ENCODE measurements at places on chromosomes 1 and 21.

GRCh38 chr1:217431395-217431794 lies 199.5 kb downstream of the GPATCH2 start:
- no peak for DNase-seq

- peak; percentile 76 for DNase-seq
Measured at GRCh38 chr21:26918323-26919079, 48.4 kb downstream of the ADAMTS5 start.

DNA sequence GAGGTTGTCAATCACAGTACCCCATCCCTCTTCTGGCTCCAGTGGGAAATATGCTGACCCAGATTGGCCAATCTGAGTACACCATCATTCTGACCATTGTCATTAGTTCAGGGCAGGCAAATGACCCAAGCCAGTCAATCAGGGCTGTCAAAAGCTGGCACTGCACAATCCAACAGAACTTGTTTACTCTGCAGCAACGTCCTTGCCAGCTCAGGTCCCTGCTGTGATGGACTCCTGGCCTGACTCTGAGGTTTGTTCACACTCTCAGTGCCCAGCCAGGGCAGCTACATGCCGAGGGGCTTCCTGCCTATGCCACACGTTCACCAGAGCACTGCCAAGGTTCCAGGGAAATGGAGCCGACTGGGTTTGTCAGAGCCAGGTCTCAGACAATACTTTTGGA lies 14.7 kb upstream of the OVAAL start:
- DNase-seq = no peak

GRCh38 chr1:52679048-52679447 lies 19.1 kb downstream of the COA7 start:
- DNase-seq = no peak

- peak; percentile 72 for DNase-seq
Measured at GRCh38 chr1:28208818-28209441, 23.9 kb downstream of the DNAJC8 start.

DNA sequence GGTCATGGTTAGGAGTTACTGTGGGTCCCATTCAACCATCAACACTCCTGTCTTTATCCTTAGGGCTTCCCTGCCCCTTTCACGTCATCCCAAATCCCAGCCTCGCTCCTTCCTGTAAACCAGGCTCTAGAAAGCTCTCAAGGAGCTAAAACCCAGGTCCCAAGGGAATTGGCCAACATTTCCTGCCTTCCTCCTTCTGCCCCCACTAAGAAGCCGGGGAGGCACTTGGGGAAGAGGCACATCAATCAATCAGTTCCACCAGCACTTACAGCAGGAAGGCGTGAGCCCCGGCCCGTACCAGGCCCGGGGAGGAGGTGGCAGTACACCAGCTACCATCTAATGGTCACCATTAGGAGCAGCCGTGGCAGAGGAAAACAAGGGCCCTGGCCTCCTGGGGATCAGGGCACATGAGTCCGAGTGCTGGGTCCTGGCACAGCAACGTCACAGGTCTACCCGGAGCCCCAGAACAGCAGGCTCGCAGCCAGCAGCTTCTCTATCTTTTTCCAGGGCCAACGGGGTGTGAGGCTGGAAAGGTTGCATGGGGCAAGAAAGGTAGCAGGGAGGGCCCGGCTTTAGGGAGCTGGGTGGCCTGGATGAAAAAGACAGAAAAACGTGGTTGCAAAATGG lies 108.6 kb downstream of the CASZ1 start:
- DNase-seq = no peak

GRCh38 chr1:205324781-205325180 lies 3.2 kb upstream of the NUAK2 start:
- no peak for DNase-seq

DNA sequence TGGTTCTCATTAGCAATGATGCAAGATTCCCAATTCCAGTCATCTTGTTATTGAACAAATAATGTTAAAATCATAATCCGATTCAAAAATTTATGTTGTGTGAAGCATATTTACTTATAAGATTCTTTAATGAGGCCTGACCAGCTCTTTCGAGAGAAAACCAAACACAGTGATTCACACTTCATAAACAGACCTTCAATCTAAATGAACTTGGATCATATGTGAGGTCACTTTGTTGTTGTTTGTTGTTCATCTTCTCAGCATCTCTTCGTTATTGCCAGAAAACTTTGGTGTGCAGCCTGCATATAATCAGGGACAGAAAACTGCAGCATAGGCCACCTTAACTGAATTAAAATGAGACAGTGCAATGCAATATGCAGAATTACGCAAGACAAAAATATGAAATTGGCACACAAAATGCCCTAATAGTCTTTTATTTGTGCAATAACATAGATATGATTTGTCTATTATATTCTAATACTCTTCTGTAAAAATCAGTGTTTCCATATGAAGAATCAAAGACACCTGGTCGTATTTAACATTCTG lies 30.1 kb downstream of the NCAM2 start:
- no peak for DNase-seq

GRCh38 chr1:48493970-48494769 lies 22.2 kb upstream of the SPATA6 start:
- DNase-seq = peak; percentile 44

DNA sequence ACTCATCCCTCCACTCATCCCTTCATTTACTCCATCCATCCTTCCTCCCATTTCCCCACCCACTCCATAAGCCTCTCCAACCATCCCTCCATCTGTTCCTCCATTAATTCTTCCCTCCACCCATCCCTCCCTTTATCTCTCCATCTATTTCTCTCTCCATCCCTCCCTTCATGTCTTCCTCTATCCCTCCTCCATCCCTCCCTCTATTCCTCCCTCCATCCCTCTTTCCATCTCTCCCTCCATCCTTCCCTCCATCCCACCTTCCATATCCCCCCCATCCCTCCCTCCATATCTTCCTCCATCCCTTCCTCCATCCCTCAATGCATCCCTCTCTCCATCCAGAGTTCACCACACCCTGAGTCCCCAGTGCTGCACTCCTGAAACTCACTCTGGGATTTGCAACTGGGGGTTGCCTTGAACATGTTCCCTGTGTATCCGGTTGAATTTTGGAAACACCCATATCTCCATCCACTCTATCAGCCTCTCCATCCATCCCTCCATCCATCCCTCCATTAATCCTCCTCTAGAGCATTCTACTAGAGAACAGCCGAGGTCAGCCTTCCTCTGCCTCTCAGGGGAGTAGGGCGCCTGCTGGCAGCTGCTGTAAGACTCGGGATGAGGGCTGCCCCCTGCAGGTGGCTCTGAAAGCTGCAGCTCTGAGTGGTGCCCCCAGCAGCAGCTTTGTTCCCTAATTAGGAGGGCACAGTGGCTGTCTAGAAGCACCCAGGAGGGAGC lies 39.4 kb downstream of the ABCG1 start:
- peak; percentile 82 for DNase-seq

DNA sequence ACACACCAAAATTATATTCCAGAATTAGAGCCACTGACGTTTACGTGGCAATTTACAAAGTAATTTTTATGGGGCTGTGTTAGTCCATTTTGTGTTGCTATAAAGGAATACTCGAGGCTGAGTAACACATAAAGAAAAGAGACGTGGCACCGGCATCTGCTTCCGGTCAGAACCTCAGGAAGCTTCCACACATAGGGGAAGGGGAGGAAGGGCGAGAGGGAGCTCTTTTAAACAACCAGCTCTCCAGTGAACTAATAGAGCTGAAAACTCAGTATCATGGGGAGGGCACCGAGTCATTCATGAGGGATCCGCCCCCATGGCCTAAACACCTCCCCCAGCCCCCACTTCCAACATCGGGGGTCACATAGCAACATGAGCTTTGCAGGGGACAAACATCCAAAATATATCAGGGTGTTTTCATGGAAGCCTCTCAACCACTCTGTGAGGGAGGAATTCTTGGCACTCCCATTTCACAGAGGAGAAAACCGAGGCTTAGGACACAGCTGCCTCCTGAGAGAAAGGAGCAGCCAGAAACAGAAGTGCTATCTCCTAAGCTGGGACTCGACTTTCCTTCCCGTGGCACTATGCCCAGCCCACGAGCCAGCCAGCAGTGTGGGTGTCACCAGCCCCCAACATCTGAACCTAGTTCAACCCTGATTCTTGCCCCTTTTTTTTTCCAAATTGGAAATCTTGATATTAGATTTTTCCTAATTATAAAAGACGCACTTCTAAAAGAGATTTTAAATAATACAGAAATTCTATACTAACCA lies 29.2 kb downstream of the MIS18A start:
- DNase-seq = no peak

DNA sequence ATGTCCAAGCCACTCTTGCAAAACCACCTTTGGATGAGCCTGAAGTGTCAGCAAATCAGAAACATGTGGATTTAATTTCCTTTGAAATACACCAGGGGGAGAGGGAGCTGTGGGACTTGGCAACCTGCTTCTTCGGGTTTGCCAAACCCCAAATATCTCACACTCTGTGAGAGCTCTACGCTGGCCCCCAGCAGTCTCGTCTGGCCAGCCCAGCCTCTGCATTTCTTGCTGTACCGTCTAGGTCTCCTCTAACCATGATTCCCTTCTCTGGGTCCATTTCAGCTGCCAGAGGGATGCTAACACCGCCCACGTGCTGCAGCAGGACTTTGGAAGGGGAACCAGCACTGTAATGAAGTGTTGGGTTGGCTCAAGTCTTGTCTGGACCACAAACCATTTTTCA lies 114.6 kb downstream of the MRPS6 start:
- peak; percentile 85 for DNase-seq

DNA sequence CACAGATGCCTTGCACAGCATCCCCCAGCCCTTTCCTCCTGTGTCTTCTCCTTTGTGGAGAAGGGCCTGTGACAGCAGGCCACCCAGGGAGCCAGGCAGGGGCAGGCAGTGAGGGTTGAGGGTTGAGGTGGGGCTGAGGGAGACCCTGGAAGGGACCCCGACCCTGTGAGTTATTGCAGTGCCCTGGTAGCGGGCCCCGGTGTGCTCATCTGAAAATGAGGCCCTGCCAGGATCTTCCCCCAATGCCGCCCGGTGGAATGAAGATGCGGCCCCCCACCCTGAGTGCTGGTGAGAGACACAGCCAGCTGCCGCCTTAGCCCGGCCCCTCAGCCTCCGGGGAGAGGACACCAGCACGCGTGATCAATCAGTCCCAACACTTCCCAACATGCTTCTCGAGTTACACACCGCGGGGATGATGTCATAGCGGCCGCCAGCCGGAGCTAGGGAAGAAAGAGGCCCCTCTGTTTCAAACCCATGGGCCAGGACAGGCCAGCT lies 36.2 kb upstream of the ACTRT2 start:
- no peak for DNase-seq

DNA sequence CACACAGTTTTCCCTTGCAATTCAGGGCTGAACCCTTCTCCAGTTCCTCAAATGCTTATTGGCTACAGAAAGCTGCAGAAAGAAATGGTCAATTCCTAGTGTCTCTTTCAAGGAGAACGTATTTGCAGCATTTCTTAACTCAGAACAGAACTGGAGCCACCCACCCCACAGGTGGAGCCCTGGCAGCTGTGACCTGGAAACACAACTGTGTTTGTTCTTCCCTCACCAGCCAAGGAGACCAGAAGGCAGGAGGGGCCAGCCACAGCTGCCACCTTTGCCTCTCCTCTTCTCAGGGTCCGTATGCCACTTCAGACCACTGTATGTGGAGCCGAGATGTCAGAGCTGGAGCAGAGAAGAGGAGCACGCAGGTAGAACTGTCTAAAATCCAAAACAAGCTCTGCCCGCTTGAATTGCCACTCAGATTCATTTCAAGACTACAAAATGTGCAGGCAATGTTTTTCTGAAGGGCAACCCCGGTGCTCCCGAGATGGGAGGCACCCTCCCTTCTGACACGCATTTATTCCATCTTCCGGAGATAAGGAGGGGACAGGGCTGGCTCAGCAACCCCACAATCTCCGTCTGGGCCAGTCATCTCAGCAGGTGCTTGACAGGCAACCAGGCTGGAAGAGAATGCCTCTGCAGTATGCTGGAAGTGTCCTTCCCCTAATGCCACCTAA lies 16.7 kb downstream of the CD247 start:
- DNase-seq = no peak

DNA sequence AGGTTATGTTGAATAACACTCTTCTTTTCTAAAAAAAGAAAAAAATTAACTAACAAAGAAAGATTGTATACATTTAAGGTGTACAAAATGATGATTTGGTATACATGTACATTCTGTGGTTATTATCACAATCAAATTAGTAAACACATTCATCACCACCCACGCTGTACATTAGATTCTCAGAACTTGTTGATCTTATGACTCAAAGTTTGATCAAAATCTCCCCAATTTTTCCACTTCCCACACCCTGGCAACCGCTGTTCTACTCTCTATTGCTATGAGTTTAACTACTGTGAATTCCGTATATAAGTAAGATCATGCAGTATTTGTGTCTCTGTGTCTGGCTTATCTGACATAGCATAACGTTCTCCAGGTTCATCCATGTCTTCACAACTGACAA lies 469.5 kb upstream of the CHRM3 start:
- no peak for DNase-seq
